Tongue (tissue), 3 donors: ENCODE measurements at places on chromosomes 1 and 21.

DNA sequence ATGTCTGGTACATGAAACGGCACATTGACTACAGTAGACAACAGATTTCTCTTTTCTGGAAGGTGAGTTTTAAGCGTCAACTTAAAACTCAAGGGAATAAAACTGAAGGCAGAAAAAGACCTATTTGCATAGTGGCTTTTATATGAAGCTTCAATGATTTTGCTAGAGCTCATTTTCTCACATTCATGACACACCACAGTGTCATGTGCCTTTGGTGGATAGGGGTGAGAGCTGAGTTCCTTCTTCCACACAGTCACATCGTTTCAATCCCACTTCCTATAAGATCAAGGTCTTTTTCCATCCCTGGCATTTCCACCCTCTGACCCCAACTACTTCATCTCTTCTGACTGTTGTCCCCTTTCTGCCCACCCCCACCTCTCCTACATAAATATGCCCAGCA lies 31.0 kb downstream of the IL12RB2 start:
- DNase-seq: no peak

GRCh38 chr1:203440771-203441170 lies 34.8 kb upstream of the PRELP start:
- peak; percentile 77 for DNase-seq

DNA sequence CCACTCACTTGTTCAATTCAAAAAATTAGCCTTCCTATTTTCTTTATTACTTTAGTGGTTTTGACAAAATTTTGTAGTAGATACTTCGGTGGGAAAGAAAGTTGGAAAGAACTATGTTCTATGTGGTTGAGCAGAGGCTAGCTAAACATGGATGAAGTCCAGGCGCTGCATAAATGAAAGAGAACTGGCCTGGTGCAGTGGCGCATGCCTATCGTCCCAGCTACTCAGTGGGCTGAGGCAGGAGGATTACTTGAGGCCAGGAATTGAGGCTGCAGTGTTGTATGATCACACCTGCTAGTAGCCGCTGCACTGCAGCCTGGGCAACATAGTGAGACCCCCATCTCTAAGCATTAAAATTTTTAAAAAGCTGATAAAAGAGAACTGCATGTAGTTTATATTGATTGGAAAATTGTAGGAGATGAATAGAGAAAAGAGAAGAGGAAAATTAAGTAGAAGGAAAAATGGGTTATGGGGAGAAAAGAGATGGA lies 21.0 kb downstream of the IFNAR1 start:
- no peak for DNase-seq

GRCh38 chr1:240455228-240455821 lies 156.6 kb downstream of the GREM2 start:
- peak; percentile 12 for DNase-seq

DNA sequence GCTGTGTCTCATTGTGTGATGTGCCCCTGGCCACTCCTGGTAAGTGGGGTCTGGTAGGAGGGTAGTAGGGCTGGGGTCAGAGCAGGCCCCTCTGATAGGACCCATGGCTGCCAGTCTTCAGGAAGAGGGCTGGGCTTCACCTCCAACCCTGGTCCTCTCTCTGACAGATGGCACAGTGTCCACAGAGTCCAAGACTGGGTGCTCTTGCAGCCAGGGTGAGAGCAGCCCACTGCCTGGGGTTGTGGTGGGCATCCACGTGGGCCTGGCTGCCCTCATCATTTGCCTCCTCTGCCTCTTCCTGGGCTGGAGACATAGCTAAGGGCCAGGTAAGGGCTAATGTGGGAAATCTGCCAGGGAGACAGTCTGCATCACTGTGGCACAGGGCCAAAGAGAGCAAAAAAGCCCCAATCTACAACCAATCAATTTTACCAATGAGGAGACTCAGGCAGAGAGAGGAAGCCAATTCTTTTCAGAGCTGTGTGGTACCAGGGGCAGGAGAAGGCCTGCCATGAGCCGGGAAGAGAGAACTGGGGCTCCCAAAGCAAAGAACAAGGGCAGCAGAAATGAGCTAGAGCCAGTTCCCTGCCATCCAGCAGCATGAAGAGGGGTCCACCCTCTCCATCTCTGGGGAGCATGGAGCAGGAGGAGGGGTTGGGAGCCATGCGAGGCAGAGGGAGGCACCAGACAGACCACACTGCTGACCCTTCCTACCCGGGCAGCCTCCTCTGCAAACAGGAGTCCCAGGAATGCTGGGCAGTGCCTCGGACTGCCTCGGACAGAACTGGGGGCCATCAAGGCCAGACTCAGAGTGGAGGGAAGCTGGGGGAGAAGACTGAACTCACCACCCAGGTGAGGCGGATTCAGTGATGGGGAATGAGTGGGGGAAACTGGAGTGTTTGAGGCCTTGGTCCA lies 26.8 kb downstream of the SLC27A3 start:
- DNase-seq: no peak

- no peak for DNase-seq
These were observed 21.3 kb upstream of the KCNQ4 start for GRCh38 chr1:40762144-40762923.

DNA sequence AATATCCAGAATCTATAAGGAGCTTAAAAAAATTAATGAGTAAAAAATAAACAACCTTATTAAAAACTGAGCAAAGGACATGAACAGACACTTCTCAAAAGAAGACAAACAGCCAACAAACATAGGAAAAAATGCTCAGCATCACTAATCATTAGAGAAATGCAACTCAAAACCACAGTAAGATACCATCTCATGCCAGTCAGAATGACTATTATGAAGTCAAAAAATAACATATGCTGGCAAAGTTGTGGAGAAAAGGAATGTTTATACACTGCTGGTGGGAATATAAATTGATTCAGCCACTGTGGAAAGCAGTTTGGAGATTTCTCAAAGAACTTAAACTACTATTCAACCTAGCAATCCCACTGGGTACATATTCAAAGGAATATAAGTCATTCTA lies 25.3 kb downstream of the PIGK start:
- no peak for DNase-seq

GRCh38 chr1:209455145-209455544 lies 128.4 kb upstream of the CAMK1G start:
- DNase-seq: no peak

- no peak for DNase-seq
These were observed 26.4 kb downstream of the CHI3L2 start for GRCh38 chr1:111253876-111254275.

GRCh38 chr1:68199603-68200002 lies 32.7 kb downstream of the WLS start:
- no peak for DNase-seq

GRCh38 chr1:22826604-22827580 lies 116.3 kb downstream of the EPHB2 start:
- DNase-seq: peak; percentile 74

DNA sequence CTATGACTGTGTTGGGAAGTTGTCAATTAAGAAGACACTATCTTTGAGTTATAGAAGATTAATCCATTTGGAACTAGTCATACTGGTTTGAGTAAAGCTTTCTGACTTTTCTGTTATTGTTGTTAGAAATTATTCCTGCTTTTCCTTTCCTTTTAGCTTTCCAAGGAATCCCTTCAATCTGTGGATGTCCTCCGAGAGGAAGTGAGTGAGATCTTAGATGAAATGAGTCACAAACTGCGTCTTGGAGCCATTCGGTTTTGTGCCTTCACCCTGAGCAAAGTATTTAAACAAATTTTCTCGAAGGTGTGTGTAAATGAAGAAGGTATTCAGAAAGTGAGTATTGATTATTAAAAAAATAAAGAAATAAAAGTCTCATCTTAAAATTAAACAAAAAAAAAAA lies 19.3 kb downstream of the GNPAT start:
- DNase-seq: no peak

DNA sequence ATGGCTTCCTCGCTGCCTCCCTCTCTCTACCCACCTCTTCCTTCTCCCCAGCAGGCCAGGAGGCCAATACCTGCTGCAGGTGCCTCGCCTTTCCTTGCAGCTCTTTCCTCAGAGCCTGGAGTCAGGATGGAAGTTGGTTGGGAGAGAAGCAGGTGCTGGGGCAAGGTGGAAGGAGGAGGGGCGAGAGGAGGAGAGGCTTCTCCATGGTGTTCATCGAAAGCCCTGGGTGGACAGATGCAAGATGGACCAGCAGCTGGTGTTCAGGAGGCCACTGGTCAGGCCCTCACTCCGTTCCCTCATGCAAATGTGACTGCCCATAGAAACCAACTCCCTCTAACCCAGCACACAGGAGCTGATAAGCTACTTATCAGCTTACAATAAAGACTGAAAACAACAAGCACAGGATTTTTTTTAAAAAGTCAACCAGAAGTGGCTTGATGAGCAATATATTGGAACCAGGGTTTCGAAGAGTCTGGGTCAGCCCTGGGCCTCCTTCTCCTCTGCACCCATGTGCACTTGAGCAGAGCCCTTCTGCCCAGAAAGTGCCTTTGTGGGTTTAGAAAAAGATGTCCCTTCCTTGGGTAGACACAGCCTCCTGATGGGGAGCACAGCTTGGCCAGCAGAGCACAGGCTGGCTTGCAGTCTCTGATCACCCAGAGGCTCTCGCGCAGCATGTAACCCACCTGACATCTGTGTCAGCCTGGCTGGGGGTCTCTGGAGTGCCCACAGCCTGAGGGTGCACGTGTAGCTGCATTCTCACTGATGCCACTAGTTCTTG lies 16.6 kb upstream of the GSTM4 start:
- no peak for DNase-seq

DNA sequence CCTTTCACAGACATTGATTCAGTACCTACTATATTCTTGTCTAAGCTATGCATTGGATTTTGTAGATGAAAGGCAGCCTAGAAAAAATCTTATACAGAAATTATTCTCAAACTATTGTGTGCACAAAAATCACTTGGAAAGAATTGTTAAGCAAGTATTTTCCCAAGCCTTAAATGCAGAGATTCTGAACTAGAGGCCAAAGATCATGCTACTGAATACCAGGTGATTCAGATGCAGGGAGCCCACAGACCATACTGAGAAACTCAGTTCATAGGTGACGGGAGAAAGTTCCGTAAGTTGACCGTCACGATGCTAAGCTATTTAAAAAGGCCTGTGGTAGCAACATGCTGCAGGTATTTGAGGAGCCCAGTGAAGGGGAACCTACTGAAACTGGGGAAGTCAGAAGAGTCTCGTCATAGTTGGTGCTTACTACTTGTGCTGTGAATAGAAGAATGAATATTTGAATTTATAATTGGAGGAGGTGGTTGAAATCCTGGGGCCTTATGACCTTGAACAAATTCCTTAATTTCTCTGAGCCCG lies 150.8 kb downstream of the NFIA start:
- DNase-seq: no peak

DNA sequence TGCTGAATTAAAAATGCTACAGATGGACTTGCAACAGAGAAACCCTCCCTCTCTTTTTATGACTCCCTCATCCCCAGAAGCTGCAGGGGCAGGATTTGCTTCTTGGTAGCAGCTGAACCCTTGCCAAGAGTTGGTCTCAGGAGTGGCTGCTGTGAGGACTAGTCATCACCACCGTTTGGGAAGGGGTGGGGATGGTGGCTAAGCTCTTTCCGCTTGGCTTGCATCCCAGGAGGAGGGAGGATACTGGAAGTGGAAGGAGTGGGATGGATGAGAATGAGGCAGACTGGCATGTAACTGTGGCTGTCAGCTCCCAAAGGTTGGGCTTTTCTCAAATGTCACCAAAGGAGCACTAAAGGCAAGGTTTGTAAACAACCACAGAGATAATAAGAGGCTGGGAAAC lies 50.8 kb upstream of the COL24A1 start:
- DNase-seq: peak; percentile 57

DNA sequence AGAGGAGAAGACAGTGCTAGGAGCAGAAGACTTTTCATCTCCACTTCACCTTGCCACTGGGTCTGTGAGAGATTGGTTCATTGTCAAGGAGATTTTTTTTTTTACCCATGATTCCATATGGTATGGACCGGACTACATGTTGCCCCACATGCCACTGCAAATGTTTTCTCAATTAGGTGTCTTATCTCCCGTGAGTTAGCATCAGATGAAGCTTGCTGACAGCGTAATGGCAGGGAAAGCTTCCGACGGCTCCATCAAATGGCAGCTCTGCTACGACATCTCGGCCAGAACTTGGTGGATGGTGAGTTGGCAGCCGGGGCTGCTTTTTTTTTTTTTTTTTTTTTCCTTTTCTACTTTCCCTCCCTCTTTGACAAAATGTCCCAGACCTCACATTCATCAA lies 217.2 kb upstream of the NFIA start:
- no peak for DNase-seq

GRCh38 chr1:16970132-16970910 lies 10.1 kb downstream of the MFAP2 start:
- DNase-seq: peak; percentile 34

DNA sequence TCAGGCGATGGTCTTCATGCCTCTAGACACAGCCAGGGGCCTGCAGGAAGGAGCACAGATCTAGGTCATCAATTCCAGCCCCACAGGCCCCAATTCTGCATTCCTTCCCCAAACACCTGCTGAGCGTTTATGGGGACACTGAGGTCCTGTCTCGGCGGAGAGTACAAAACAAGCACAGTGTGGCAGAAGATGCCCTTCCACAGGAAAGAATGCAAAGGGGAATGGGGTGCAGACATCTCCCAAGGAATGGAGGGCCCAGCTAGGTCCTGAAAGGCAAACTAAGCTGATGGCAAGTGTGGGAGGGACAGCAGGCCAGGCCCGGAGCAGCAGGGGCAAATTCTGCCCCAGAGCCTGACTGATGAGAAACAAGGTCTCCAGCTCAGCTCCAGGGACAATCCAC lies 3.5 kb upstream of the S100A8 start:
- DNase-seq: no peak

DNA sequence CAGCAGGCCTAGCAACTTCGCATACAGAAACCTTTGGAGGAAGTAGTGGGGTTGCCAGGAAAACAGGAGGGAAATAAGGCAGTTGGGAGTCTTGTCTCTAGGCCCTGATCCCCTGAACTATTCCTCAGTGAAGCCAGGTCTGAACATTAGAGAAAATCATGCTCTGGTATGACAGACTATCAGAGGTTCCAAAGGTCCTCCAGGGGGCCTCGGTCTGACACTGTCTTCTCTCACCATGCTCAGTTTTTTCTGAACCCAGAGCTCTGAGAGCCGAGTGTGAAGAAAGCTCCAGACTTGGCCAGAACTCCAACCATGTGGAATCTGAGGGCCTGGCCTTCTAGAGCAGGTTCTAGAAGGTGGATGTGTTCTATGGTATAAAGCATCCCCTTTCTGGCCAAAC lies 4.0 kb downstream of the TOMM40L start:
- DNase-seq: no peak

GRCh38 chr1:164780111-164780812 lies 221.3 kb downstream of the PBX1 start:
- no peak for DNase-seq

- peak; percentile 36 for DNase-seq
These were observed 582 bp downstream of the SLC37A1 start for GRCh38 chr21:42513985-42514882.

GRCh38 chr21:33449616-33450015 lies 30.2 kb downstream of the TMEM50B start:
- DNase-seq: no peak

GRCh38 chr1:33329600-33330305 lies 8.9 kb upstream of the A3GALT2 start:
- no peak for DNase-seq
